ENCODE measurements at places on chromosomes 16 and 17.

DNA sequence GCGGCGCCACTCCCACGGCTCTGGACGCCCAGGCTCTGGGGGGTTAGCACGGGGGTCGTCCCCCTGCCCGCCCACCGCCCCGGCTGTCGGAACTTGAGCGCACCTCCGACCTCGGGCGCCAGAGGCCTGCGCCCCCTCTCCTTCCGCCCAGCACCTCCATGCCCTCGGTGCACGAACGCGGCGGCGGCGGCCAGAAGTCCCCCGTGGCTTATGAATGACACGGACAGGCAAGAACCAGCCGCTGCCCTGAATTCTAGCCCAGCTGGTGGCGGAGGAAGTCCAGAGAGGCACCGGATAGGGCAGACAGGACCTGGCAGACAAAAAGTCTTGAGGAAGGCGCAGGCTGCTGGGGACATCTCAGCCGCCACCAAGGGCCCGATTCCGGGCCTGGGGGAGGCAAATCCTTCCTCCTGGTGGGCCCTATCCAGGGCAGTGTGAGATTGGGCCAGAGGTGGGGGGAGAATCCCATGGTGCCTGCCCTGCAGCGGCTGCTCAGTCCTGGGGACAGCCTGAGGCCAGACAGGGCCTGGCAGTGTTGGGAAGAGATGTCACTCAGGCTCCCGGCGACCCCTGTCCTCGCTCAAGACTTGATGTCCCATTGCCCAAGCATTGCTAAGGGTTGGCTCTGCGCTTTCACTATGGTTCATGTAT is 897 bp upstream of the CYGB start:
- DNase-seq, result no peak

DNA sequence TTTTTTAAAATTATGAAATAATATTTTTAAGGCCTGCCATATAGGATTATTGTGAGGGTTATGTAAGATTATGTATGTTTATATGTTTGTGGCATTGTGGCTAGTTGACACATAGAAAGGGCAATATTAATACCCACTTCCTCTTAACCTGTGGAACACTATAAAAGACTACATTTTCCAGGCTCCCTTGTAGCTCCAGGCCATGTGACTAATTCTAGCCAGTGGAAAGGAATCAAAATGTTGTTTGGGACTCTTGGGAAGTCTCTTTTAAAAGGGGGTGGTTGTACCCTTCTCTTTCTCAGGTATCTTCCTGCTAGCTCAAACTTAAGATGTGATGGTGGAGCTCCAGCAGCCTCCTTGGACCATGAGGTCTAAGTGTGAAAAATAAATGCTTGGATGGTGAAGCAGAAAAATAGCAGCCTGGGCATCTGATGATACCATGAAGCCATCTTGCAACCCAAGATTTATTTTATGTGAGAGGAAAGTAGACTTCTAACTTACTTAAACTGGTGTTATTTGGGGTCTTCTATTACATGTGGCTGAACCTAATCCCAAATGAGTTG is 39.2 kb downstream of the TEKT5 start:
- DNase-seq, result no peak

DNA sequence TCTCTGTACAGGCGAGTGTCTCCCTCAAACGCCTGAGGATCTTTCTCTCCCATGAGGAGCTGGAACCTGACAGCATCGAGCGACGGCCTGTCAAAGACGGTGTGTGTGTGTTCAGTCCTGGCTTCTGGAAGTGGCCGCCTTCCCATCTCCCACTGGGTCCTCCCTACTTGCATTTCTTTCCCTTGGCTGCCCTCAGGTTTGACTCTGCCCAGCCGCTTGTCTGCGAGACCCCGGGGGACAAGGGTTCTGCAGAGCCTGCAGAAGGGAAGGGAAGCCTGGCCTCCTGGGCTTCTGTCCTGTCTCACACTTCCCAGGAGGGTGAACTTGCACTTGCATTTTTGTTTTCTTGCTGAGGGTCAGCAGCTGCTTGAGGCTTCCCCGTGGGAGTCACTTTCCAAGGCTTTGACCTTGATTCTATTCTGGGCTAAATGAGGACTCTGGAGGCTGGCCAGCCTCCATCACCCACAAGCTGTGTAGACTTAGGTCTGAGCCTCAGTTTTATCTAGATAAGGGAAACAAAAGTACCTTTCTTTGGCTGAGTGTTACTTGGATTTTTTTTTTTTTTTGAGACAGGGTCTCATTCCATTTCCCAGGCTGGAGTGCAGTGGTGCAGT is 122.3 kb downstream of the ABCC1 start:
- DNase-seq, result peak; percentile 80

GRCh38 chr16:11163761-11164261 is 92.2 kb downstream of the SOCS1 start:
- DNase-seq, result no peak

GRCh38 chr17:48856122-48856821 is 25.4 kb downstream of the CALCOCO2 start:
- no peak for DNase-seq

DNA sequence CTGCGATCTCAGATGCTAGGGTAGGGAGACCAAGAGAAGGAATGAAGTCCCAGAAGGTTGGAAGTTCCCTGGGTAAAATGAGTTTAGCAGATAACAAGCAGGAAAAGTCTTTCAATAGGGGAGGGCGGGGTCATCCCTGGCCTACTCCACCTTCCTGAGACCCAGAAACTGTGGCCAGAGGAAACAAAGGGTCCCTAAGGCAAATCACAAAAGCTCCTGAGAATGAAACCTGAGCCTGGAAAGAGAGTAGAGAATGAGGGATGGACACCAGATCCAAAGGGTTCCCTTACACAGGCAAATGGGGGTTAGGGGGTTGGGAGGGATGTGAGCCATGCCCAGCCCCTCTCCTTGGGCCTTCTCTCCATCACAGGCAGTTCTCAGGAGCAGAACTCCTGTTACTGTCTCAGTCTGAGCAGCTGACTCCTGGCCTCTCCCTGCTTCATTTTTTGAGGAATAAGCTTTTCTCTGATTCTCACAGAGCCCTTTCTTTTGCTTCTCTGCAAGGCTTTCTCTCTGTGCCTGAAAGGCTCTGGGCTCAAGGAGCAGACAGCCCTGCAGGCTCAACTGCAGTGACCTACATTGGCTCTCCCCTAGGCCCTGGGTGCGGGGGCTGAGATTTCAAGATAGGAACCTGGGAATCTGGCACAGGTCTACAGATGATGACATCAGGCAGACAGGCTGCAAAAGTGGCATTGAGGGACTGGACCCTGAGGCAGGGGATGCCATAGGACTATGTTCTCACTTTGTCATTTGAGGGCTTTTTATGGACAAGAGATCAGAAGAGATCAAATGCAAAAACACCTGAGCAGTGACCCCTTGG is 9.8 kb upstream of the NR1D1 start:
- DNase-seq, result no peak

DNA sequence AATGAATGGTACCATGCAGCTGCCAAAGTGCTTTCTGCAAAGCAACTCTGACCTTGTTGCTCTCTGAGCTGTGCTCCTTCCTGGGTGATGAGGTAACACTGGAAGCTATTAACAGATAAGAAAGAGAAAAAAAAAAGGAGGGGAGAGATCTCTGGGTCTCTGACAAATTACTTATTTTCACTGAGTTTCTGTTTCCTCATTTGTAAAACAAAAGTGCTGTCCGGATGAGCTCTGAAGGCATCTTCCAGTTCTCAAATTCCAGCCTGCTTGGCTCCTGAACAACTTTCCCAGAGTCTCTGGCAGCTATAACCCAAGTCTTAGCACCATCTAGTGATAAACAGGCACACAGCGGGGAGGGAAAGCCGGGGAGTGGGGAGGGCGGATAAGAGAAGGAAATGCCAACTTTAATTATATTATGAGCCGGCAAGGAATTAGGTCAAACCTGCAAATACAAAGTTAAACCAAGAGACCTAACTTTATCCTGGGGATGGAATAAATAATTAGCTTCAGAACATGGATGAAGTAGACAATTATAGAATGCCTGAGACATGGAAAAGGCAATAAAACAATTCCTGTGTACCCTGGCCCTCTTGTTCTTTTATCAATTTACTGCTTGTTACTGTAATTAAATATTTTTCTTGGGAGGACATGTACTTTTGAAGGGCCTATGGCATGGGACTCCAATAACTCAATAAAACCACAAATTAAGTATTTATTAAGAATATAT is 61.3 kb upstream of the KIFC3 start:
- DNase-seq, result peak; percentile 83

GRCh38 chr16:83692224-83692623 is 115.6 kb upstream of the HSBP1 start:
- no peak for DNase-seq

DNA sequence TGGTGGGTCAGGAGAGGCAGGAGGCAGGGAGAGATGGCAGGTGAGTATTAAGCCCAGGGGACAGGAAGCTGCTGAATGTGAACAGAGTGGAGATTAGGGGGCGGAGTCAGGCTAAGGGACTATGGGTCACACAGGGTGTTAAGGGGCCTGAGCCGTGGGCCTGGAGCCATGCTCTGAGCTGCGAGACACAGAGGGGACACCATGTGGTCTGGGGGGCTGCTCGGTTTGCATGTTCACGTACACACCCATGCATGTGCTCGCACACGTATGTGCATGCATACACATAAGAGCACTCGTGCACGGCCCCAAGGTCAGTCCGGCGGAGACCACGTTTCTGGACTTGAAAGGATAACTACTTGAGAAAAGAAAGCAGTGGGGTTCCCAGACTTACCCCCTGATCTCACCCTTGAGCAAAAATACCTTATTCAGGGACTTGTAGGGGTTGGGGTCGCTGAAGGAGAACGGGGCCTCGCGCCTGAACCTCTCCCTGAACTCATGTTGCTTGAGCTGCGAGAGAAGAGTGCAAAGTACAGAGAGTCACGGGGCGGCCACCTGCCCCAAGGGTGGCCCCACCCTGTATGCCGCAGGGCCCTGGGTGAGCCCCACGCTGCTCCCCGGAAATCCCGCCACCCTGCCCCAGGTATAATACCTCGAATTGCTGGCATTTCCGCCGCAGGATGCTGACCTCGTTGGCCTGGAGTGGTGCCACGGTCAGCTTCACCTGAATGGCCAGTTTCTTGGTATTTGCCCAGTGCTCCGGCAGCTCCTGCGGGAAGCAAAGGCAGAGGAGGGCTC is 50.8 kb downstream of the DNAH17 start:
- no peak for DNase-seq

DNA sequence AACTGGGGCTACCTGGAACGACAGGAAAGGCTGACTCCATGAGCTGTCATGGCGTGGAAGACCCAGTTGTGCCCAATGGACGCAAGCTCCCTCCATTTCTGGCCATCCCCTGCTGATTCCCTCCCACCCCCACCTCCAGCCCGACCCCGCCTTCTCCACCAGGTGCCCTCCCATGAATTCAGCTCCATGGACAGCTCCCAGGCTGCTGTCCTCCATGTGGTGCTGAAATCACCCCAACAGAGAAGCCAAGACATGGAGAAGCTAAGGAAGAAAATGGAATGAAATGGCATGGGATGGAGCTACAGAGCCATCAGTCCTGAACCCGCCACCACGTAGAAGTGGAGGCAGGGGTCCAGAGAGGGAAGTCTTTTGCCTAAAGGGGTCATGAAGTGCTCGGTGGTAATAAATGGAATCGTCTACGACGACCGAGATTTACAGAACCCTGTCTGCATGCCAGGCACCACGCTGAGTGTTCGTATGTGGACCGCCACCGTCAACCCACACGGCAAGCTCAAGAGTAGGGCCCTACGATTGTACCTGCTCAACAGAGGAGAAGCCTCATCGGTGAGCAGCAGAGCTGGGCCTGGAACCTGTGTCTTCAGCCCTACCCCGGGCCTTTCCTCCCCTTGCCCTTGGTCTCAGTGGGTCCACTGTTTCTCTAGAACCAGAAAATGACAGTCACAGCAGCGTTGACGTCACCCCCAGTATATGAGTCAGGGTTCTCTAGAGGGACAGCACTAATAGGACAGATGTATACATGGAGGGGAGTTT is 9.3 kb upstream of the ZC3H18 start:
- peak; percentile 20 for DNase-seq

- DNase-seq, result no peak
Measured at GRCh38 chr16:26019381-26020242, 327.9 kb downstream of the HS3ST4 start.

- no peak for DNase-seq
Measured at GRCh38 chr16:7534749-7535148, 202.1 kb downstream of the RBFOX1 start.

DNA sequence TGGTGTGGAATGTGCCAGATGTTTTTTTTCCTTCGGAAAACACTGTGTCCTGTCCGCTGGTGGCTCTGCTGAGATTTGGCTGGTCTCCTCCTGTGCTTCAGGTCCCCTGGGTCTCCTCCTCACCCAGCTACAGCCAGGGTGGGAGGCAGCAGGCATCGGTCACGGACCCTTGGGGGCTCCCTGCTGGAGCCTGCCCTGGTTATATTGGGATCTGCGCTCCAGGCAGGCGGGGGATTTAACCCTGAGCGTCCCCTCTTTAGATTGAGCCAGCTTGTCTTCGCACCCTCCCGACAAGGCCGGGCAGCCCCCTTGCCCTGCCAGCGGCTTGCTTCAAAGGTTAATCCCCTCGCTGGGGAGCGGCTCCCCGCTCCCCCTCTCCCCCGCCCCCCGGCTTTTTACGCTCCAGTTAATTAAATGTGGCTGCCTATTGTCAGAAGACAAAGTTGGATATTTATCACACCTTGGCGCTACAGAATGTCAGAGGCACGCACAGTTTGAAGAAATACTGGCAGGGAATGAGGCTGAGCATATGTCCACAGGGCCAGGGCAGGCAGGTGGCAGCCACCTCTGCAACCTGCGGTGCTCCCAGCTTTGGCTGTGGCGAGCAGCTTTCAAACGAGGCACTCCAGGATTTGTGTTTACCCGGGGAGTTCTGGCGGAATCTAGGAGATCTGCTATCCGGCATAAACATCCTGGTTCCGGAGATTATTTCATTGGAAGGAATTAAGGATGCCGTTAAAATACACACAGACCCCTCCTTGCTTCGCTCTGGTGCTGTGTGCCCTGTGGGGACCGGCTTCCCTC is 38.2 kb upstream of the GSE1 start:
- no peak for DNase-seq

DNA sequence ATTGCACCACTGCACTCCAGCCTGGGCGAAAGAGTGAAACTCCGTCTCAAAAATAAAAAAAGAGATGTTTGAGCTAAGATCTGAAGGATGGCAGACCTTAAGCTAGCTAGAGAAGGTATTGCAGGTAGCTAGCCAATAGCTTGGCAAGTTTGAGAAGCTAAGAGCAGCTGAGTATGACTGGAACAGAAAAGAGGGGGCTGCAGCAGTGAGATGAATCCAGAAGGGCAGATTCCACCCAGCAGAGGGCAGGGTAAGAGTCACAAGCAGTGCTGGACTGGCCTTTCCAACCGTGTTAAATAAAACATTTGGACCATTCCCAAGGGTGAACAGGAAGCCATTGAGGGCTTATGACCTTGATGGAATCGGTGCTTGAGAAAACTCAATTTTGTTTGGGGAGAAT is 5.7 kb upstream of the PHAF1 start:
- peak; percentile 37 for DNase-seq

- DNase-seq, result no peak
Measured at GRCh38 chr16:68859828-68860227, 16.5 kb downstream of the TANGO6 start.

GRCh38 chr17:51088287-51088686 is 32.4 kb downstream of the SPAG9 start:
- DNase-seq, result no peak

DNA sequence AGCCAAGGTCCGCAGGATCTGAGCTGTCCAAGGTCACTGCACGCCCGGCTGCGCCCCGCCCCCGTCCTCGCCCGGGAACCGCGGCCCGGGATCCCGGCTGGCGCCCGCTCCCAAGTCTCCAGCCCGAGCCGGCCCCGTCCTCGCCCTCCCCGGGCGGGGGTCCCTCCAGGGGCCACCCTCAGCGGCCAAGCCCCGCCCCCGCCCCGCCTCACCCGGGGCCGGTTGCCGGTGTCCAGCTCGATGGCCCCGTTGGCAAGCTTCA is 216 bp downstream of the VPS9D1 start:
- peak; percentile 22 for DNase-seq

- DNase-seq, result peak; percentile 85
Measured at GRCh38 chr17:64732336-64733006, 70.4 kb upstream of the SMURF2 start.

- no peak for DNase-seq
Measured at GRCh38 chr16:30349675-30350074, 5.4 kb downstream of the CD2BP2 start.
